ENCODE measurements at places on chromosomes 4 and X.

DNA sequence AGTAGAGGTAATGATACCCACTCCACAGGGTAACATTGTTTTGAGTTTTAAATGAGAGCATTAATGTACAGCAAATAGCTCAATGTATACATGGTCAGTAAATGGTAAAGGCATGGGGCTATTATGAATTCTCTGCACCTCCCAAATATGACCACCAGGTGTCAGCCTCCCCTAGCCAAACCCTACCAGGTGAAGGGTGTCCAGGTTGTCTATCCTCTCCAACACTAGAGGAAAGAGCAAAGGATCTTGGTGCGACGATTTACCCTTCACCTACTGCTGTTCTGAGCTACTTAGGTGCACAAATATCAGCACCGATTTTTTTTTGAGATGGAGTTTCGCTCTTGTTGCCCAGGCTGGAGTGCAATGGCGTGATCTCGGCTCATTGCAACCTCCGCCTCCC, 26.5 kb upstream of the XIAP start:
- no peak for DNase-seq

- DNase-seq, result no peak
Observed at GRCh38 chrX:147962476-147962875, 18.7 kb upstream of the FMR1NB start.

DNA sequence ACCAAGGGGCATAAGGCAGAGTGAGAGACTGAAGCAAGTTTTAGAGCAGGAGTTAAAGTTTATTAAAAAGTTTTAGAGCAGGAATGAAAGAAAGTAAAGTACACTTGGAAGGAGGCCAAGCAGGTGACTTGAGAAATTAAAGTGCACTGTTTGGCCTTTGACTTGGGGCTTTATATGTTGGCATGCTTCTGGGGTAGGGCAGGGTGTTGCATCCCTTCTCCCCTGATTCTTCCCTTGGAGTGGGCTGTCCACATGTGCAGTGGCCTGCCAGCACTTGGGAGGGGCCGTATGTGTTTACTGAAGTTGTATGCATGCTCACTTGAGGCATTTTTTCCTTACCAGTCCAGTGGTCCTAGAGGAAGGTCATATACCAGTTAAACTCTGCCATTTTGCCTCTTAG, 35.3 kb upstream of the GPR173 start:
- no peak for DNase-seq

DNA sequence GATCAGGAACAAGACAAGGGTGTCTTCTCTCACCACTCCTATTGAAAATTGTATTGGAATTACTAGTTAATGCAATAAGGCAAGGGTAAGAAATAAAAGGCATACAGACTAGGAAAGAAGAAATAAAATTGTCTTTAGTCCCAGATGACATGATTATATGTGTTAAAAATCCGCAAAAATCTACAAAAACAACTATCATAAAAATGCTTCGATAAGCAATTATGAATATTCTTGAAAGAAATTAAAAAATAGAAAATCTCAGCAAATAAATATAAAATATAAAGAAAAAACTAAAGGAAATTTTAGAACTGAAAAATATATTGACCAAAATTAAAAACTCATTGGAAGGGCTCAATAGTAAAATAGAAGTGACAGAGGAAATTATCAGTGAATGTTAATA, 243.3 kb downstream of the ZNF674 start:
- DNase-seq, result no peak
